ENCODE measurements at places on chromosomes 2 and 18. TPM values are rescaled to one million over a fixed set of nuclear protein-coding genes. Genes with fewer than 3 reads are reported as not detected.

GRCh38 chr2:10042301-10043161, 819 bp upstream of the KLF11 start:
- peaks cover 4% of the 10 kb centered on the region for H3K36me3 ChIP-seq
- peak overlapping the region; percentile 53 for H3K4me3 ChIP-seq
- no peaks in the 10 kb centered on the region for H3K27me3 ChIP-seq
- DNase-seq: peak; percentile 41
- H3K27ac ChIP-seq: peak overlapping the region; percentile 67

Gene RIOK3
- 74.0 TPM for total RNA-seq

- H3K4me3 ChIP-seq: no peak overlapping the region
- no peaks in the 10 kb centered on the region for H3K36me3 ChIP-seq
- H3K27me3 ChIP-seq: no peaks in the 10 kb centered on the region
These were observed 193.4 kb downstream of the LRRTM1 start for GRCh38 chr2:80111185-80111584.

Gene LIPG
- not detected for total RNA-seq

DNA sequence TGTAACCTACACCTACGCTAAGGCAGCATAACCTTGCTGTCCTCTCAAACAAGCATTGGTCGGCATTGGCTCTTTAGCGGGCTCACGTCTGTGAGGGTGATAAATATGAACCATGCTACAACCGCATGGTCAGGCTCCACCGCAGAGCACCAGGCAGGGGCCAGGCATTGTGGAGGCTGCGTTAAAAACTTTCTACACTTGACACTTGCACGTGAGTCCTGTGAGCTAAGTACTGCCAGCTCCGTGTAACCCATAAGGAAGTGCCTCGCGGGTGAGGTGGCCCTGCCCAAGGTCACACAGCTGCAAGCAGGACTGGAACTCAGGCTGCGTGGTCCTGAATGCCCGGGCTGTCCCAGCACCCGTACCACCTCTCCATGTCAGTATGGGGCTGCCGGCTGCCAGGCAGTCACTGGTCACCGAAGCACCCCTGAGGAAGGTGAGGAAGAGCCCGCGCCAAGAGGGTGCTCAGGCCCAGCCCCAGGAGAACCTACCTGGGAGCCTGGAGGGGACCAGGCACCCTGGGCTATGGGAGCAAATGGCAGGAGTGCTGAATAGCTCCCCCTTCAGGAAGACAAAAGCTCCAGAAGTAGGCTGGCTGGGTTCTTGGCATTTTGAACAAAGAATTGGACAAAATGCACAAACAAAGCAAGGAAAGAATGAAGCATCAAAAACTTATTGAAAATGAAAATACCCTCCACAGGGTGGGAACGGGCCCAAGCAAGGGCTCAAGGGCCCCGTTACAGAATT, 271.1 kb upstream of the RAB6C start:
- H3K27me3 ChIP-seq: no peaks in the 10 kb centered on the region
- H3K36me3 ChIP-seq: no peaks in the 10 kb centered on the region
- no peak for DNase-seq
- H3K27ac ChIP-seq: no peak overlapping the region
- no peaks in the 10 kb centered on the region for H3K4me1 ChIP-seq

GRCh38 chr18:34126121-34126520, 98.6 kb downstream of the NOL4 start:
- no peaks in the 10 kb centered on the region for H3K27me3 ChIP-seq
- H3K4me1 ChIP-seq: no peaks in the 10 kb centered on the region
- no peak for DNase-seq
- H3K36me3 ChIP-seq: no peaks in the 10 kb centered on the region
- H3K27ac ChIP-seq: no peak overlapping the region

DNA sequence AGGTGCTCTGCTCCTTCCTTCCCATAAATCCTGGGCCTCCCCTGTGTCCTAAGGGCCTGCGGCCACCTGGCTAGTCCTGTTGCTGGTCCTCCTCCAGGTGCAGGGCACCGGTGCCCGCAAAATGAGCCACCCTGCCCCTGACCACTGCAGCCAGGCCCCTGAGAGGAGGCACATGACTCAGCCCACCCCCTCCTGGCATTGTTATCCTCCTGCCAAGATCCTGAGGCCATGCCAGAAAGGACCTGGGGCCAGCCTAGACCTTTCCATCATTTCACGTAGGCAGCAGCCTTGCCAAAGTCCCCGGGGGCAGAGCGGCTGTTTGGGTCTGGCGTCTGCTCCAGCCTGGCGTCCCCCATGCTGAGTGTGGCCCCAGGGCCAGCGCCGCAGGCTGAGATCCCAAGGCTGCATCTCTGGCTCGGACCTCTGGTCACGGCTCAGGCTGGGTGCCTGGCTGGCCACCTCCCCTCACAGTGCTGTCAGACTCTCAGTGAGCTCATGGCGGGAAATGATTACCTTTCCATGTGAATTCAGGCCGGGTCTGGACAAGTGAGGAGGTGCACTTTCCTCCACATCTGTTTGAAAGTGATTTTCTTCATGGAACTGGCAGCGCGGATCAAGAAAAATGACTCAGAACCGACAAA, 81.0 kb downstream of the NDUFA10 start:
- H3K36me3 ChIP-seq: no peaks in the 10 kb centered on the region
- no peaks in the 10 kb centered on the region for H3K27me3 ChIP-seq
- H3K27ac ChIP-seq: no peak overlapping the region
- no peak for DNase-seq
- H3K4me3 ChIP-seq: no peak overlapping the region
- H3K4me1 ChIP-seq: no peaks in the 10 kb centered on the region

Gene EFHD1
- 2.2 TPM for total RNA-seq

Gene EML6
- total RNA-seq: 1.7 TPM

Gene RIT2
- total RNA-seq: not detected

Gene ANKRD23
- total RNA-seq: 19.8 TPM

GRCh38 chr2:28063492-28063962, 173.0 kb downstream of the BABAM2 start:
- no peaks in the 10 kb centered on the region for H3K36me3 ChIP-seq
- H3K4me1 ChIP-seq: no peaks in the 10 kb centered on the region
- H3K27me3 ChIP-seq: no peaks in the 10 kb centered on the region

GRCh38 chr18:28884304-28884703, 707.4 kb upstream of the CDH2 start:
- no peak for DNase-seq
- H3K4me3 ChIP-seq: no peak overlapping the region
- H3K36me3 ChIP-seq: no peaks in the 10 kb centered on the region

- H3K27ac ChIP-seq: no peak overlapping the region
- DNase-seq: no peak
- no peaks in the 10 kb centered on the region for H3K27me3 ChIP-seq
- H3K36me3 ChIP-seq: no peaks in the 10 kb centered on the region
These were observed 113.0 kb upstream of the NEDD4L start for GRCh38 chr18:57931038-57931437.

- no peaks in the 10 kb centered on the region for H3K4me1 ChIP-seq
- no peaks in the 10 kb centered on the region for H3K27me3 ChIP-seq
- DNase-seq: no peak
- no peak overlapping the region for H3K27ac ChIP-seq
- H3K4me3 ChIP-seq: no peak overlapping the region
These were observed 33.9 kb downstream of the SLC4A3 start for GRCh38 chr2:219661197-219661954.

GRCh38 chr2:25697559-25698341, 24.4 kb upstream of the DTNB start:
- H3K4me3 ChIP-seq: no peak overlapping the region
- H3K4me1 ChIP-seq: no peaks in the 10 kb centered on the region
- no peaks in the 10 kb centered on the region for H3K36me3 ChIP-seq
- DNase-seq: no peak
- no peaks in the 10 kb centered on the region for H3K27me3 ChIP-seq

- H3K4me3 ChIP-seq: no peak overlapping the region
- no peaks in the 10 kb centered on the region for H3K27me3 ChIP-seq
- H3K4me1 ChIP-seq: no peaks in the 10 kb centered on the region
- H3K27ac ChIP-seq: no peak overlapping the region
- DNase-seq: no peak
- no peaks in the 10 kb centered on the region for H3K36me3 ChIP-seq
These were observed 66.7 kb upstream of the TTN start for GRCh38 chr2:178873912-178874311.

Gene KCNJ3
- not detected for total RNA-seq

DNA sequence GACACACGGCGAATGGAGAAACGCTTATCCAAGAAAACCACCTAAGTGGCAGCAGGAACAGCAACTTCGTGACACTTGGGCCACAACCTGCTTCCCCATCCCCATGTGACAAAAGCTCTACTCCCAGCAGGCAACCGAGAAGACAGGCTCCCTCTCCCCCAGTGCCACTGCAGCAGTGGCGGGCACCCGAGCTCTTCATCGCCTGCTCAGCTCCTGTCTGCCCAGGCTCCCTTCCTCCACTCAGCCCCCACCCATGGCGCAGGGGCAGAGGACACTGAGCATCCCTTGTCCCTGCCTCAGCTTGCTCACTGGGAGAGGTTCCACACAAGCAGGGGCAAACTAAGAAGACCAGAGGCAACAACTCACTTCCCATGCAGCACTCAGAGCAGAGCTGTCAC, 22.9 kb downstream of the SLC66A2 start:
- no peak overlapping the region for H3K4me3 ChIP-seq
- no peaks in the 10 kb centered on the region for H3K27me3 ChIP-seq
- no peak overlapping the region for H3K27ac ChIP-seq
- DNase-seq: peak; percentile 1
- no peaks in the 10 kb centered on the region for H3K4me1 ChIP-seq
- H3K36me3 ChIP-seq: peaks cover 47% of the 10 kb centered on the region

- H3K27ac ChIP-seq: no peak overlapping the region
- H3K27me3 ChIP-seq: no peaks in the 10 kb centered on the region
- no peak overlapping the region for H3K4me3 ChIP-seq
- no peaks in the 10 kb centered on the region for H3K4me1 ChIP-seq
- no peak for DNase-seq
These were observed 202.8 kb downstream of the VAPA start for GRCh38 chr18:10116574-10116973.

DNA sequence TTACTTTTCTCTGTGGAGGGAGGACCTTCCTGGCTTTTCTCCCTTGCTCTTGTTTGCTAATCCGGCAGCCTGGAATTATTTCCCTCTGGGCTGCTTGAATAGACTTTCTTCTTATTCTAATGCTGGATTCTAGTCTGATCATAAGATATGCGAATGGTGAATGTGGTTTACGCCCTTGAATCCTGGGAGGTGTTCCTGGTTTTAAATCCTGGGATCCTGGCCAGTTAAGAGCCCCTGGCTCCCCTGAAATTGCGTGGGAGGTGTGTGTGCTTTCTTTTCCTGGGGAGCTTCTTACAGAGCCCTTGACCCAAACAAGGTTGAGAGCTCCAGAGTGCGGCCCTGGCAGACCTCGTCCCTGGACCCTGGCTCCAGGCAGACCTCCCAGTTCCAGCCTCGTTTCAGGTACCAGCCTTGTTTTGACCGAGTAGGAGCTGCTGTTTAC, 2.8 kb downstream of the SH3BP4 start:
- H3K27me3 ChIP-seq: no peaks in the 10 kb centered on the region
- H3K27ac ChIP-seq: no peak overlapping the region
- H3K4me1 ChIP-seq: no peaks in the 10 kb centered on the region
- H3K4me3 ChIP-seq: no peak overlapping the region
- no peak for DNase-seq

Gene SMARCAL1
- 16.2 TPM for total RNA-seq

- no peaks in the 10 kb centered on the region for H3K36me3 ChIP-seq
- H3K4me3 ChIP-seq: peak overlapping the region; percentile 57
- no peak overlapping the region for H3K27ac ChIP-seq
- peaks cover 27% of the 10 kb centered on the region for H3K27me3 ChIP-seq
These were observed 4.3 kb downstream of the GAD1 start for GRCh38 chr2:170820757-170821530.

GRCh38 chr2:217948351-217948791, 54.4 kb downstream of the TNS1 start:
- H3K27me3 ChIP-seq: no peaks in the 10 kb centered on the region
- no peak overlapping the region for H3K4me3 ChIP-seq
- H3K27ac ChIP-seq: no peak overlapping the region
- H3K4me1 ChIP-seq: no peaks in the 10 kb centered on the region

Gene GAL3ST2
- 0.93 TPM for total RNA-seq

GRCh38 chr2:81002906-81003305, 698.4 kb upstream of the LRRTM1 start:
- no peak overlapping the region for H3K27ac ChIP-seq
- H3K4me1 ChIP-seq: no peaks in the 10 kb centered on the region
- no peaks in the 10 kb centered on the region for H3K36me3 ChIP-seq
- no peaks in the 10 kb centered on the region for H3K27me3 ChIP-seq

DNA sequence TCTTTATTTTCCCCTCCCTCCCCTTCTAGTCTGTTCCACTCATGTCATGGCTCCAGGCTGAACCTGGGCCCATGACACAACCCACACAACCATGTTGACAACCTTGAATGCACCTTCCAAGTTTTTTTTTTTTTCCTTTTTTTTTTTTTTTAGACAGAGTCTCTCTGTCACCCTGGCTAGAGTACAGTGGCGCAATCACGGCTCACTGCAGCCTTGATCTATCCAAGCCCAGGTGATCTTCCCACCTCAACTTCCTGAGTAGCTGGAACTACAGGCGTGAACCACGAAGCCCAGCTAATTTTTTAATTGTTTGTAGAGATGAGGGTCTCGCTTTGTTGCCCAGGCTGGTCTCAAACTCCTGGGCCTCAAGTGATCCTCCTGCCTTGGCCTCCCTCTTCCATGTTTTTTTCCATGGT, 21.9 kb upstream of the ROCK2 start:
- H3K4me1 ChIP-seq: no peaks in the 10 kb centered on the region
- H3K27me3 ChIP-seq: no peaks in the 10 kb centered on the region
- DNase-seq: no peak
- no peak overlapping the region for H3K4me3 ChIP-seq
- no peaks in the 10 kb centered on the region for H3K36me3 ChIP-seq

DNA sequence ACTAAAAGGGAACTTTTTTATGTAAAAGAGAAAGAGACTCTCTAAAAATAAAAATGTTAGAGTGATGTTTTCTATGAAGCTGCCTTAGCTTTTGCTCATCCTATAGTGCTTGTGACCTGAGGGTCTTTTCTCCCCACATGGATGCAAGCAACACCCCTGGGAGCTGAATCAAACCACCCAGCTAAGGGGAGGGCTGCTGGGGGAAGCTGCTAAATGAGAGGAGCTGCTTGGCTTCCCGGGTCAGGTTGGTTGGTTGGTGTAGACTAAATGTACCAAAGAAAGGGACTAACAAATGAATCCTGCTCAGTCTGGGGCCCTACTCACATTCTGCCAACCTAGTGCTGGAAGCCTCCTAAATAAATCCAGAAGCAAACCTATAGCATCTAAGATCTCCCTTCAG, 35.0 kb downstream of the AFF3 start:
- H3K27me3 ChIP-seq: no peaks in the 10 kb centered on the region
- no peak for DNase-seq
- H3K4me1 ChIP-seq: peaks cover 4% of the 10 kb centered on the region

DNA sequence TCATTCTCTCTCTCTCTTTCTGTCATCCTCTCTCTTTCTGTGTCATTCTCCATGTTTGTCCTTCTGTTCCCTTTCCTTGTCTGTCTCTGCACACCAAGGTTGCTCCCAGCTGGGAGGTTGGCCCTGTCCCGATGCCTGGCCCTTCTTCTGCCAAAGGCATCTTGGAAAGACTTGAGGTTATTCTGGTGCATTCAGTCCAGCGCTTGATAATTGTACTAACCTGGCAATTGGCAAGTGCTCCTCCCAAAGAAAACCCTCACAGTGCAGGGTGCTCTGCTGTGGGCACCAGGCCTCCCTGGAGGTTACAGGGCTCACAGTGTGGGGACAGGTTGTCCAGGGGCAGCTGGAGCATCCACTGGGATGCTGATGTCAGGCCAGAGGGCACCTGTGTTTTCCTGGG, 95.4 kb downstream of the GLI2 start:
- no peak overlapping the region for H3K4me3 ChIP-seq
- H3K36me3 ChIP-seq: no peaks in the 10 kb centered on the region
- no peaks in the 10 kb centered on the region for H3K4me1 ChIP-seq
- DNase-seq: no peak
- H3K27me3 ChIP-seq: no peaks in the 10 kb centered on the region

Gene RNF144A
- 56.3 TPM for total RNA-seq

Gene WDPCP
- 16.1 TPM for total RNA-seq

All from naive thymus-derived CD4-positive, alpha-beta T cell (primary cell).